ENCODE measurements at places on chromosomes 7 and 10.

DNA sequence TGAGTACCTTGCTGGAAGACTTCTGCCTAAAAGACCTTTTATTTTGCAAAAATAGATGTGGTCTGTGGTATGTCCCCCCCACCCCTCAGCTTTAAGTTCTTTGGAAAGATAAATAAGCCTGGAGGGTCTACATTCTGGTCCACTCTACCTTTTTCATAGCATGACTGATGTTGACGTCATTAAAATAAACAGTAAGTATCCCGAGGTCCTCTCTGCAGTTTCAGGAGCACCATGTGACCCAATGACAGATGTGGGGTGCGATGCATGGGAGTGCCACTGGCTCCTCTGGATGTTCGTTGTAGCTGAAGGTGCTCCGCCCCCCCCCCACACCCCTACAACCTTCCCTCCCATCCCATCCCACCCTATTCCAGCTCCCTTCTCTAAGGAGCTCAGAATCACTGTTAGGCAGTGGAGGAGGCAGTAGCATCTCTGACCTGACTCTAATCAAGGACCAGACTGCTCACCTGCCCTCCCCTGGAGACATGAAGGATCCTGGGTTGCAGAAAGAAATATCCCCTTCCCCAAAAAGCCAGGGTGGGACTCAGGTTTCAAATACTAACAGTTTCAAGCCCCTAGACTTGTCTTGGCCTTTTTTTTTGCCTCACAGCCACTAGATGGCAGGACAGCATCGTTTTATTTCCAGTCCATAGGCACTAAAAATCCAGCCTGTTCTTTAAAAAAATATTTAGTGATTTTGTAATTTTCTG lies 25.1 kb downstream of the CASP7 start:
- DNase-seq: peak; percentile 19

DNA sequence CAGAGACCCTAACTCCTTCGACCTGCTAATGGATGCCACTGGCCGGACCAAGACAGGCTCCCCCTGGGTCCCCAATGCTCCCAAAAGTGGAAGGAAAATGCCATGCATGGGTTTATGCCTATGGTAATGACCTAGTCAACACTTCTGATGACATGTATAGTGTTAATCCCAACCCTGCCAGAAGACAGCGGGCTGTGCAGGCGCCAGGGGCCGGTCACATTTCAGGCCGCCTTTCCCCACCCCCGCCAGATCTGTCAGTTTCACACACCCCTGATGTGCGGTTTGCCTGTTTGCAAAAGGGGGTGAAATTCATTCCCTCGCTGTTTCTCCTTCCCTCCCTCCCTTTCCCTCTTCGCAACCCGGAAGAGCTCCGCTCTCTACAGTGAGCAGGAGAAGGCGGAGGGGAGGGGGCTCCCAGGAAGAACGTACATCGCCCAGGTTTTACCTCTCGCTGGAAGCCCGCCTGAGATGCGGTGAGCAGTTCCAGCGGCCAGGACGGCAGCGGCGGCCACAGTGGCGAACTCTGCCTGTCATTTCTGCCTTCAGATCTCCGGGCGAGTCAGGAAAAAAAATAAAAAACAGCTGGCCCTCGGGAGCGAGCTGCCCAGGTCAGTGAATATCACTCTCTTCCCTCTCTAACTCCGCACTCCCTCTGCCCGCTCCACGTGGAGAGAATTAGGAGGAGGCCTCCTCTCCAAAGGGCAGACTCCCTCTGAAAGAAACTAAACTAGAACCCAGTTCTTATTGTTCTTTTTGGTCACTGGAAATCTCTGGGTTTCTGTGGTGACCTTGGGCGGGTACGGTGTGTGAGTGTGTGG lies 9.4 kb upstream of the GATA3 start:
- no peak for DNase-seq

GRCh38 chr10:82212753-82213152 lies 337.8 kb downstream of the NRG3 start:
- no peak for DNase-seq

DNA sequence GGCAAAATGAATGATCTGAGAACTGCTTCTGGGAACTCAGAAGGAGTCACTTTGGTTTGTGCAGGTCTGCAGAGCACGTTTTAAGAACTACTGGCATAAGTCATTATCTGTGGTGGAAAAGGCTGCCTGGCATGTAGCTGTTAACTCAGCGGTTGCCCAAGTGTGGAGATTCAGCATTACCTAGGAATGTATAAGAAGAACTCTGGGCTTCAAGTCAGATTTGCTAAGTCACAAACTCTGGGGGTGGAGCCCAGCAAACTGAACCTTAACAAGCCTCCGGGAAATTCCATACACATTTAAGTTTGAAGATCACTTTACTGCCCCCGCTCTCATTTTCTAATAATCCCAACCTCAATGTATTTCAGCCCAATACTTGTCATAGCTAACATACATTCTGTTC lies 31.1 kb downstream of the PLXDC2 start:
- no peak for DNase-seq

DNA sequence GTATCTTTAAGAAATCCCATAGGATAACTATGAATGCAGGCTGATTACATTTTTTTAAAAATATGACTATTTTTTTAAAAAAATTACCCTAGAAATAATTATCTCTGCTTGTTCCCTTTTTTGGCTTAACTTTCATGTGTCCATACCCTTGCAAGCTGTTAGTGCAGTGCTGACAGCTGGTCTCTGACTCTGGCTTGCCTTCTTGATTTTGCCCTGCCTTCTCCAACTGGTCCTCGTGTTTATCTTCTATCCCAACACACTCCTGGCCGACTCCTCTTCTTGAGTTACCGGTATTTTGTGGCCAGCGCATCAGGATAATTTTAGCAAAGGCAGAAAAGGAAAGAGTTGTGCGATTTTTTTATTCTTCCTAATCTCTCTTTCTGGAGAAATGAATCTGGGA lies 111.7 kb upstream of the STARD3NL start:
- no peak for DNase-seq

DNA sequence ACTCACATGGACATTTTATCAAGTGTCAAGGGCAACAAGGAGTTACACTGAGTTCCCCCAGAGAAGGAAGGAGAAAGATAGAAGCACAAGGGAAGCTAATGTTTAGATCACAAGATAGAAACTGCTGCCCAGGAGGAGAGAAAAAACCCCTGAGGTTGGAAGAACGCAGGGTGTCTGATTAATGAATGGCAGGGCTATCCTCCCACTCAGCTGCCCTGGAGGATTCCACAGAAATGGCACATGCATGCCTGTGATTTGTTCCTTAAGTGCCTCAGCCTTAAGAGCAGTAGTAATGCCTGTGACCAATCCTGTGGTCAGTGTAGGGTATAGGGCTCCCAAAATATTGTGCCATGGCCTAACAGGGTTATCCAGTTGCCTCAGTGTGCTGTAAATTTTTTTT lies 20.2 kb downstream of the DNAJB9 start:
- no peak for DNase-seq

GRCh38 chr7:1093916-1094508 lies 6.1 kb downstream of the GPER1 start:
- DNase-seq: no peak

DNA sequence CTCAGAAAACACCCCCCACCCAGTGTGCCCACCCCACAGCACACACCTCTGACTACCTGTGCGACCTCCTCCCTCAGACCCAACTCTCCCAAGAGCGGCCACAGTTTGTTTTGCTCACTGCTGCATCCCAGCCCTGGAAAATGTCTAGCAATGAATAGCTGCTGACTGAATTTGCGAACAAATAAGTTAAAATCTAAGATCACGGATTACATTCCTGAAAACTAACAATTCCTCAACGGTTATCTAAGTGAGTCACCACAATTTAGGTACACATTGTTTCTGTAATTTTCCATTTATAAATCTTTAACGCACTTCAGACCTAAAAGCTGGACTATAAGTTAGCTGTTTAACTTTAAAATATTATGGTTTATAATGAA lies 235.2 kb downstream of the ZMYND11 start:
- DNase-seq: no peak

DNA sequence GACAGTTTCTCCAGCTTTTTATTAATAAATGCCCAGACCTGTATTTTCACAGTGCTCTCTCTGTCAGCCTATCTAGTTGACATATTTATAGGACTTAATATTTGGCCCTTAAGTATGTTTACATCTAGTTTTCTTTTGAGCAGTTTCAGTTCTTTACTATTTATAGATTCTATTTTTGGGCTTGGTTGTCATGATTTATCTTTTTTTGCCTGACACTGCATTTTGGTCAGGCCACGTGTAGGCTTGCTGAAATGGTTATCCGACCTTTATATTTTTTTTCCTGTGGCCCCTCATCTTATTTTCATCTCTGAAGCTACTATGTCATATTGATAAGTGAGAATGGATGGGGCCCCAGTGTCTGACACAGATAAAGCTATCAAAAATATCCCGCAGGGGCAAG lies 515.4 kb upstream of the FZD8 start:
- DNase-seq: no peak
